Cardiac muscle cell (in vitro differentiated cells and primary cell): ENCODE measurements at places on chromosomes 3 and 15. TPM values are rescaled to one million over a fixed set of nuclear protein-coding genes. Genes with fewer than 3 reads are reported as not detected.

Gene ABCF3
- total RNA-seq = 50.2 and 50.7 TPM in 2 replicates

Gene EAF1
- 13.2 and 20.9 TPM in 2 replicates for total RNA-seq

Gene SNURF
- 10.2 and 11.2 TPM in 2 replicates for total RNA-seq

Gene RLBP1
- total RNA-seq = not detected in 2 replicates

Gene OR5AC2
- not detected in 2 replicates for total RNA-seq

Gene CYP8B1
- total RNA-seq = not detected in 2 replicates

Gene CTDSPL2
- total RNA-seq = 46.6 and 79.8 TPM in 2 replicates

GRCh38 chr3:171506743-171507319 is 46.6 kb upstream of the TNIK start:
- H3K27me3 ChIP-seq = no peaks in the 10 kb centered on the region
- DNase-seq = peak; percentile 46
- no peaks in the 10 kb centered on the region for H3K36me3 ChIP-seq
- no peak overlapping the region for H3K27ac ChIP-seq
- no peak overlapping the region for H3K4me3 ChIP-seq

DNA sequence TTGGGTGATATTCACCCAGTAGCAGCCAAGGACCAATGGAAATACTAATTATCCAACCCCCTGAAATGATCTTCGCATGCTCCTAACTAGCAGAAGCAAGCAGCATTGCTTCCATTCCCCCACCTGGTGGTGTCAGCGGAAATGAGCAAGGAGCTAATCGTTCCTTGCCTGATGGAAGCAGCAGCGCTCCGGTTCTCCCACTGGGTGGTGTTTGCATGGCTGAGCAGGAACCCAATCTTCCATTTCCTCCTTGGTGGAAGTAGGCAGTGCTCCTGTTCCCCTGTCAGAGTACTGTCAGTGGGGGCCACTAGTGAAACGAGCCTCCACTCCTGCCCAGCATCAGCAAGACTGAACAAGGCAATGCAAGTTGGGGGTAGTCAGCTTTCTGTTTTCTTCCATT is 311.5 kb downstream of the CACNA2D3 start:
- H3K4me3 ChIP-seq = no peak overlapping the region
- H3K27ac ChIP-seq = no peak overlapping the region
- peak; percentile 5 for DNase-seq
- no peaks in the 10 kb centered on the region for H3K4me1 ChIP-seq

- H3K4me3 ChIP-seq = no peak overlapping the region
- H3K36me3 ChIP-seq = no peaks in the 10 kb centered on the region
- no peak overlapping the region for H3K27ac ChIP-seq
- DNase-seq = no peak
- no peaks in the 10 kb centered on the region for H3K27me3 ChIP-seq
These were observed 588.8 kb upstream of the BCHE start for GRCh38 chr3:166425900-166426611.

DNA sequence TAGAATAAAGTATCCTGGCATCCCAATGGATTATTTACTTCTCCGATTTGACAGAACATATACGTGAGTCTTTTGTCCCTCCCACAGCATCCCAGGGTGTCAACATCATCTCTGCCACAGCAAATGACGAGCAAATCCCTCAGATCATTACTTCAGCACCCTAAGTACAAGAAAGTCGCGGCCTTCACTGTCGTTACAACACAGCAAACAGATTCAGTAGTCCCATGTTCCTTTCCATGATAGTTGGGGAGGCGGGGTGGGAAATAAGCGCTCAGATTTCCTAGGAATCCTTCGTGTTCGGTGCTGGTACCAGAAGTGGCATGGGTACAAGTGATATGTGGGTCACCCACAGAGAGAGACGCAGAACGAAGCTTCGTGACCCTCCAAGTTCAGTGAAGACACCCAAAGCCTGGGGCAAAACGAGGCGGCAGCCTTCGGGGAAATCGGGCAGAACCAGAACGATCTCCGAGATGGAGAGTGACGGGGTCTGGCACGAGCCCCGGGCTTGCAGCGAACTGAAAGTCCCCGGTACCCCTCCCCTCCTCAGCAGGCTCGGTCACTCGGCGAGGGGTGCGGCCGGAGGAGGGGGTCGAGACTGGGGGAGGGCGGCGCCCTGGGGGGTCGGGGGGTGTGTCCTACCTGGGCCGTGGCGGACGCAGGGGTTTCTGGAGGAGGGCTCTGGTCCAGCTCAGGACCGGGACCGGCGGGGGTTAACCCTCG is 619 bp downstream of the TTBK2 start:
- no peaks in the 10 kb centered on the region for H3K36me3 ChIP-seq
- DNase-seq = peak; percentile 69
- peak overlapping the region; percentile 61 for H3K27ac ChIP-seq
- peaks cover 9% of the 10 kb centered on the region for H3K27me3 ChIP-seq

GRCh38 chr3:29668233-29668632 is 387.4 kb downstream of the RBMS3 start:
- no peak overlapping the region for H3K27ac ChIP-seq
- H3K36me3 ChIP-seq = no peaks in the 10 kb centered on the region
- no peak overlapping the region for H3K4me3 ChIP-seq
- H3K27me3 ChIP-seq = no peaks in the 10 kb centered on the region
- H3K4me1 ChIP-seq = no peaks in the 10 kb centered on the region
- no peak for DNase-seq

DNA sequence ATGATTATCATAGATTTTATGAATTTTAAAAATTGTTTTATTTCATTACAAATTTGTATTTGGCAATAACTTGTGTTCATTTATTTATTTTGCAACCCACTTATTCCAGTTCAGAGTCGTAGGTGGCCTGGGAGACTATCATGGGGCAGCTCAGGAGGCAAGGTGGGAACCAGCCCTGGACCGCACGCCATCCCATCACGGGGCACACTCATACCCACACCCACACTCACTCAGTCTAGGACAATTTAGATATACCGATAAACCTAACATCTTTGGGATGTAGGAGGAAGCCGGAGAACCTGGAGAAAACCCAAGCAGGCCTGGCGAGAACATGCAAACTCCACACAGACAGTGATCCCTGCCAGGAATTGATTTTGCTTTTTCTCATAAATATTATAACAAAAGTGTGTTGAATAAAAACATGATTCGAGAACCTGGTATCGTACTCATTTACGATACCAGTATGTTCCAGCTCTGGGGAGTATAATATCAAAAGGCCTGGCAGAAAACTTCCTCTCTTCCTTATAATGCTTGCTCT is 205.3 kb downstream of the NFKBIZ start:
- no peaks in the 10 kb centered on the region for H3K36me3 ChIP-seq
- no peak overlapping the region for H3K27ac ChIP-seq
- no peak overlapping the region for H3K4me3 ChIP-seq
- DNase-seq = no peak
- H3K27me3 ChIP-seq = no peaks in the 10 kb centered on the region
- H3K4me1 ChIP-seq = no peaks in the 10 kb centered on the region

DNA sequence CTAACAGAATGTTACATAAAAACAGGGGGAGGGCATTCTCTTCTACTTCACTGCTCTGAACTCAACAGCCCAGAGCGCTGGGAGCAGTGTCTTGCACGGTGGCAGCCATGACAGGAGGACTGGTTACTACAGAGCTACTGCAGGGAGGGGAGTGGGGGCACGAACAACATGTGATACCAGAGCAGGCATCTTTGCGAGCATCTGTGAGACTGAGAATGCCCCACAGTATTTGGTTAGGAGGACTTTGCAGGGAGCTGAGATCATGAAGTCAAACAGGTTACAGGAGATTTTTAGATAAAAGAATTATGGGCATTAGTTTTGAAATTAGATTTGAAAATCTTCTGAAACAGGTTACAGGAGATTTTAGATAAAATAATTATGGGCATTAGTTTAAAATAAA is 58.8 kb upstream of the GOLGA8B start:
- H3K27me3 ChIP-seq = no peaks in the 10 kb centered on the region
- H3K36me3 ChIP-seq = no peaks in the 10 kb centered on the region
- no peak for DNase-seq
- no peaks in the 10 kb centered on the region for H3K4me1 ChIP-seq
- no peak overlapping the region for H3K27ac ChIP-seq

GRCh38 chr3:115525731-115526130 is 97.6 kb upstream of the GAP43 start:
- no peaks in the 10 kb centered on the region for H3K36me3 ChIP-seq
- no peak overlapping the region for H3K27ac ChIP-seq
- no peaks in the 10 kb centered on the region for H3K4me1 ChIP-seq
- DNase-seq = no peak
- H3K27me3 ChIP-seq = no peaks in the 10 kb centered on the region

DNA sequence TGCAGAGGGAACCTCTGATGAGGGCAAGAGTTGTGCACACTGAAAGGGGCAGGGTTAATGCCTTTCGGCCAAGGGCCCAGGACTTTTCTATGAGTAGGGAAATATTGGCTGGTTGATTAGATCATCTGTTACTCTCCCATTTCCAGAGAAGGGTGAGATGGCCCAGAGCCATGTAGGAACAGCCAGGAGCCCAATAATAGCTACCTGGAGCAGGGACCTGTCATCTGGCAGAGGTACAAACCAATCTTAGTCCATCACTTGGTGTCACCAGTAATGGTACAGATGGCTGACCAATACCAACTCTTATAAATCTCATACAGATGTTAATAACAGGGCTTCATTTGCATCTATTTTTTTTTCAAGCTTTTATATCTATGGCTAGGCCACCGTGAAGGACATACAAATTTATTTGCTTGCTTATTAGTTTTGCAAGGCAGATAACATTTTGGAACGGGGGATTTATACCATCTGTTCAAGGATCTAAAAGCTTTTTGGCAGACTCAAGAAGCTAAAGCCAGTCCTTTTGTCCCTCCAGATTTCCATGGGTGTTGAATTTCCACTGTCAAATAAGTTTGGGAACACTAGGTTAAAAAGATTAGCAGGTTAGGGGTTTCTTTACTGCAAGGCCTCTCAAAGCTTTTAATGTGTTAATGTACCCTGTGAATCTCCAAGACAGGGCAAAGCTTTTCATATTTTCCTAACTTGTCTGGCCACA is 79.3 kb downstream of the TNIK start:
- no peak overlapping the region for H3K27ac ChIP-seq
- H3K36me3 ChIP-seq = no peaks in the 10 kb centered on the region
- no peak overlapping the region for H3K4me3 ChIP-seq

DNA sequence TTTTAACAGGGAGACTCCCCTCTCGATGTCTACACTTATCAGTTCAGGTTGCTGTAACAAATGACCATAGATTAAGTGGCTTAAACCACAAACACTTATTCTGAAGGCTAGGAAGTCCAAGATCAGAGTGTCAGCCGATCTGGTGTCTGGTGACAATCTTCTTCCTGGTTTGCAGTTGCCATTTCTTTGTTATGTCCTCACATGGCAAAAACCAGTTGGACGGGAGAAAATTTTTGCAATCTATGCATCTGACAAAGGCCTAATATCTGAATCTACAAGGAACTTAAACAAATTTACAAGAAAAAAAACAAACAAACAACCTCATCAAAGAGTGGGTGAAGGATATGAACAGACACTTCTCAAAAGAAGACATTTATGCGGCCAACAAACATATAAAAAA is 116.9 kb upstream of the FOXB1 start:
- no peaks in the 10 kb centered on the region for H3K36me3 ChIP-seq
- no peaks in the 10 kb centered on the region for H3K27me3 ChIP-seq
- no peak for DNase-seq
- no peaks in the 10 kb centered on the region for H3K4me1 ChIP-seq
- no peak overlapping the region for H3K4me3 ChIP-seq

GRCh38 chr15:89672221-89673164 is 6.7 kb downstream of the PLIN1 start:
- H3K4me1 ChIP-seq = no peaks in the 10 kb centered on the region
- H3K27me3 ChIP-seq = no peaks in the 10 kb centered on the region
- no peak overlapping the region for H3K4me3 ChIP-seq
- no peak overlapping the region for H3K27ac ChIP-seq
- no peaks in the 10 kb centered on the region for H3K36me3 ChIP-seq

- DNase-seq = peak; percentile 94
- H3K36me3 ChIP-seq = no peaks in the 10 kb centered on the region
- no peaks in the 10 kb centered on the region for H3K27me3 ChIP-seq
- no peak overlapping the region for H3K27ac ChIP-seq
- no peaks in the 10 kb centered on the region for H3K4me1 ChIP-seq
These were observed 169.8 kb upstream of the MYRIP start for GRCh38 chr3:39639344-39640236.

- H3K27me3 ChIP-seq = no peaks in the 10 kb centered on the region
- no peak overlapping the region for H3K27ac ChIP-seq
- no peaks in the 10 kb centered on the region for H3K4me1 ChIP-seq
These were observed 116.8 kb upstream of the SPATA16 start for GRCh38 chr3:173257797-173258196.

DNA sequence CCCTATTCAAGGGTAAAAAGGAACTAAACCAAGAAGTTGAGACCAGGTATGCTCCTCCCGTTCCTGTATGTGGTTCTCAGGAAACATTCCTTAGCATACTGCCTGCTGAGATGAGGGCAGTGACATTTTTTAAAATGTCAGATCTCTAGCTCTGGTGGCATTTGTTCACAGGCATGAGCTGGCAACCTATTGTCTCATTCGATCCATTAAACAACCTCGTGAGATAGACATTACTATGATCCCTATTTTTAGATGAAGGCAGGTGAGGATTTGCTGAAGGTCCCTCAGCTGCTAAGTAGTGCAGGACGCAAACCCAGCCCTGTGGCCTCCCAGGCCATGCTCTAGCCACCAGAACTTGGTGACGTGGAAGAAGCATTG is 74.9 kb downstream of the SIDT1 start:
- no peak for DNase-seq
- H3K4me3 ChIP-seq = no peak overlapping the region
- H3K27ac ChIP-seq = no peak overlapping the region
- no peaks in the 10 kb centered on the region for H3K27me3 ChIP-seq
- H3K4me1 ChIP-seq = no peaks in the 10 kb centered on the region

GRCh38 chr3:43207628-43208085 is 78.7 kb upstream of the SNRK start:
- H3K27me3 ChIP-seq = no peaks in the 10 kb centered on the region
- H3K4me1 ChIP-seq = peaks cover 9% of the 10 kb centered on the region
- H3K36me3 ChIP-seq = no peaks in the 10 kb centered on the region
- DNase-seq = no peak

- H3K36me3 ChIP-seq = no peaks in the 10 kb centered on the region
- H3K27me3 ChIP-seq = no peaks in the 10 kb centered on the region
- no peak overlapping the region for H3K4me3 ChIP-seq
- H3K27ac ChIP-seq = peak overlapping the region; percentile 21
These were observed 13.2 kb downstream of the AAGAB start for GRCh38 chr15:67241132-67241855.

- H3K4me3 ChIP-seq = no peak overlapping the region
- no peak overlapping the region for H3K27ac ChIP-seq
- H3K4me1 ChIP-seq = no peaks in the 10 kb centered on the region
These were observed 122.9 kb downstream of the NSUN3 start for GRCh38 chr3:94185753-94186152.

DNA sequence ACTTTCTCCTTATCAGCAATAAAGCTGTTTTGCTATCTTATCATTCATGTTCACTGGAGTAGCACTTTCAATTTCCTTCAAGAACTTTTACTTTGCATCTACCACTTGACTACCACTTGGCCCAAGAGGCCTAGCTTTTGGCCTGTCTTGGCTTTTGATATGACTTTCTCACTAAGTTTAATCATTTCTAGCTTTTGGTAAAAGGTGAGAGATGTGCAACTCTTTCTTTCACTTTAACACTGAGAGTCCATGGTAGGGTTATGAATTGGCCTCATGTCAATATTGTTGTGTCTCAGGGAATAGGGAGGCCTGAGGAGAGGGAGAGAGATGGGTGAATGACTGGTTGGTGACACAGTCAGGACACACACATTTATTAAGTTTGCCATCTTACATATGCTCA is 31.0 kb upstream of the FAM3D start:
- peaks cover 15% of the 10 kb centered on the region for H3K27me3 ChIP-seq
- no peak overlapping the region for H3K4me3 ChIP-seq
- no peaks in the 10 kb centered on the region for H3K4me1 ChIP-seq
